ENCODE measurements at places on chromosomes 12 and 14.

DNA sequence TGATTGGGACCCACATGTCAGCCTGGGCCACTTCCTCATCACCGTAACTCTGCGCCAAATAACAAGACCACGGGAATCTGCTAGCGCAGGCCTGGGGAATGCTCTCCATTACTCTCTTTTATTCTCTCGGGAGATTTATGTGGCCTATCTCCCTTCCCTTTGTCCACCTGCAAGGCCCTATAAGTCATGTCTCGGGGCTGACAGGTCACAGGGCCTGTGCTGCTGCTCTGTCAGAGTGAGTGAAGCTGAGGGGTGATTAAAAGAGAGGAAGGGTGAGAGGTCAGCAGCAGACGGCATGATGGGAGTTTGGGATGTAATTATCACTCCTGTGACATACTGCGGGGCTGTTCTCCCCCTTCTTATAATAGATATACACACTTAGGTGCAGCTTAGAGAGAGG is 26.2 kb upstream of the GPATCH2L start:
- no peak for DNase-seq

DNA sequence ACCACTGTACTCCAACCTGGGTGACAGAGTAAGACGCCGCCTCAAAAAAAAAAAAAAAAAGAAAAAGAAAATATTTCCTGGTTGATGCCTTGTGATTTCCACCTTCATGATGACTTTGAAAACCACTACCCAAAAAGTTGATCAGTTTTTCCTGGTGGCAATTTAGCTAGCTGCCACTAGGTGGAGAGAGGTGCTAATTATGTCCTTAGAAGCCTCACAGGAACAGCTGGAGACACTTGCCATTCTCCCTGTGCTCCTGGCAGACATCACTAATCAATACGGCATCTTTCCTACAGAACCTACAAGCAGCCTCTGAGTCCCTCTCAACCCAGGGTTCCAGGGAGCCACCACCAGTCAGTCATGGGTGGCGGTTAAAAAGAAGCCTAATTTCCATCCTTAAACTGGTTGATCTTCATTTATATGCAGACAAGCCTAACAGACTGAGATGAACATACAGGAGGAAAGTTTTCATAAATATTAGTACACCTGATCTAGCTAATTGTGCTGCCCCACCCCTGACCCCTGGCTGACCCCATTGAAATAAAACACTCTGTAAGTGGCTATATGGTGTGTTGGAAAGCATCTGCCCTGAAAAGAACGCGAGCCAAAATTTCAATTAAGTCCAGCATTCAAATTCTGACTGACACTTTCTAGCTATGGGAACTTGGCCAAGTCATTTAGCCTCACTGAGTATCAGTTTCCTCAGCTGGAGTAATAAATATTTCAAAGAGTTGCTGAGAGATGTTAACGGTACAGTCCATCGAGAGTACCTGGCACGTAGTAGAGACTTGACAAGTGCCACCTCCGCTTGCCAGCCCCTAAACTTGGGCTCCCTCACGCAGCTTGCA is 6.2 kb upstream of the OAS1 start:
- peak; percentile 57 for DNase-seq

GRCh38 chr14:53956427-53957201 is at the start of gene BMP4:
BMP4 (minus strand) TSS chr14:53956825; CDS start chr14:53952222, 4,603 bp downstream.
- DNase-seq: no peak

DNA sequence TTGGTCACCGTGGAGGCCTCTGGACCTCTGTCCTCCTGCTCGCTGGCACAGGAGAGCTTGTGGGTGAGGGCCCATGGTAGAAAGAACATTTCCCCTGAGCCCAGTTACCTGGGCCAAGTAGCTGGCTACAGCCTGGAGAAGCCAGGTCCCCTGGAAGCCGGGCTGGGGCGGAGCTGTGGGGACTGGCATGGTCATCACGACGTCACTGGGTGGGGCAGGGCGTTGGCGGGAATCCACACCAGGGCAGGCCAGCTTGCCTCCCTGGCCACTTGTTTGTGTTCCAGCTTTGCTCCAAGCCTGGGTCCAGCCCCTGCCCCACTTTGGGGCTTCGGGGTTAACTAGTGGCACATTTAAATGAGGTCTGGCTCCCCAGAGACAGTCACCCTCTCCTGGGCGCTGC is 35.0 kb upstream of the SLC24A4 start:
- no peak for DNase-seq

- DNase-seq: no peak
Measured at GRCh38 chr12:106801167-106801708, 26.8 kb downstream of the RIC8B start.

DNA sequence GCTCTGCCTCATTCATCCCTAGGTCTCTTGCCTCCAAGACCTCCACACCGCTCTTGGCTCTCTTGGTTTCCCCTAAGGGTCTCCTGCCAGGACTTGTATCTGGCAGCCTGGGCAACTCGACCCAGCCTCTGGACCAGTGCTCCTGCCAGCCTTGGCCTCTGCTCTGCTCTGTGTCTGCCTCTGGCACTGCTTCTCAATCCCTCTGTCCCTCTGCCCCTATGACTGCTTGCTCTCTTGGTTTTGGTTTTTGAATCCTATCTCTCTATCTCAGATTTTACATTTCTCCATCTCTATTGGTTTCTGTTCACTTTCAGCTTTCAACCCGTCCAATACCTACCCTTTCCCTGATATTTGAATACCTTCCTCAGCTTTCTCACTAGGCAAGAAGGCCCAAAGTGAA is 6.3 kb downstream of the ITGA5 start:
- no peak for DNase-seq

DNA sequence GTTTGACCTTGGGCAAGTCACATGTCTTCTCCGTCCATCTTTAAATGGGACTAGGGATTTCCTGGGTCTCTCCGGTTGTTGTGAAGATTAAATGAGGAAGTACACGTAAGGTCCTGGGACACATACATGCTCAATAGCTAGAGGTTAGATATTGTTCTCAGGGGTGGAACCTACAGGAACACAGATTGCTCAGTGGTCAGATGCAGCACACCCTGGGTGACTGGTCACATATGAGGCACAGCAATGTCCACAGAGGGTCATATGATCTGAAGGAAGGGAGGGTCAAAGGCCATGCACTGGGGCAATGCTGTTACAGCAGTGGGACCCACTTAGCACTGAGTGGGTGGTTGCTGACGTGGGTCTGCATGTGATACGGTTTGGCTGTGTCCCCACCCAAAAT is 11.4 kb upstream of the SLC8B1 start:
- DNase-seq: no peak

DNA sequence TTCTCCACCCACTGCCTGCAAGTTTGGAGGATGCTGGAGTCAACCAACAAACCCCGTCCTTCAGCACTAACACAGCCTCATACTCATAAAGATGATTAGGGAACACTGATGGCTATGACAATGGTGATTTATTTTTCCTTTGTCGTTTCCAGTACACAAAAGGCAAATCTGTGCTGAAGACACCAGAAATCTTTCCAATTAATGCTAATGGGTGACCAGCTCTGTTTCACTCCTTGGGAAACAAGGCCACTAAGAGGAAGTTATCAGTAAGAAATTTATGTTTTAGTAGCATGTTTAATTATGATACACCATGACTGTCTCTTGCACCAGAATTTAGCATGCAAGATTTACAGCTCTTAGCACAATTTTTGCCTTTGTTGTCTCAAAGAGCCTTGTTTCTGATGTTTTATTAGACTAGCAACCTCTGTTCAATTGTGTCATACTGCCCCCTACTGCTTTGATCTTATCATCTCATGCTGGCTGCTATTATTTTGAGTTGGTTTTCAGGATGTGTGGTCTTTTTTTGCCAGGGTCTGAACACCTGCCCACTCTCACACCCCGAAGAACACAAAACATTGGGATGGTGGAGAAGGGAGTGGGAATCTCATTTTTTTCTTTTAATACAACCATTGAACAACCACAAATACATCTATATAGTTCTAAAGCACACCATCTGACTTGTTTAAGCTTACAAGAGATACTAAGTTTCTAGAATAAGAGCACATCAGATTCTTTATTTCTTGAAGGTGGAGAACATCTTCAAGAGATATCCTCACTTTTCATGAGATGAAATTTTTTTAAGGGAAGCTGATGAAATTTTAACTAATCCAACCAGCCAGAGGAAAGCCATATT is 160.9 kb downstream of the SPTSSA start:
- peak; percentile 24 for DNase-seq

Measured in GM19239 (cell line).